ENCODE measurements at places on chromosomes 6 and 20.

DNA sequence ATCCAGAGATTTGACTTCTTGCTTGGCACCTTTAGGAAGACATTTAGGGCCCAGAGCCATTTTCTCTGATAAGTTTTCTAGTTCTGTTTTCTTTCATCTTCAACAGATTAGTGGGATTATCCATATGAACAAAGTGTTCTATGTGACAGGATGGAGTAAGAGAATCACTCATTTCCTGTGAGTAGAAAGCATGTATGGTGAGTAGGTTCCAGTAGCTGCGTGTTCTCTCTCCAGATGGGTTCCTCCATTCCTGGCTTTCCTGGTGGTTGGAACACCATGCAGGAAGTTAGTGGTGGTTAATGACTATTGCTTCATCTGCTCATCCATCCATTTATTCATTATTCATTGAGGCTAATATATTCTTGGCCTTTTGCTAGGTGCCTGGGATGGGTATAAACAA is 54.0 kb downstream of the EFCAB8 start:
- no peak for DNase-seq

GRCh38 chr6:155628306-155628705 is 172.7 kb upstream of the NOX3 start:
- DNase-seq, result peak; percentile 56

DNA sequence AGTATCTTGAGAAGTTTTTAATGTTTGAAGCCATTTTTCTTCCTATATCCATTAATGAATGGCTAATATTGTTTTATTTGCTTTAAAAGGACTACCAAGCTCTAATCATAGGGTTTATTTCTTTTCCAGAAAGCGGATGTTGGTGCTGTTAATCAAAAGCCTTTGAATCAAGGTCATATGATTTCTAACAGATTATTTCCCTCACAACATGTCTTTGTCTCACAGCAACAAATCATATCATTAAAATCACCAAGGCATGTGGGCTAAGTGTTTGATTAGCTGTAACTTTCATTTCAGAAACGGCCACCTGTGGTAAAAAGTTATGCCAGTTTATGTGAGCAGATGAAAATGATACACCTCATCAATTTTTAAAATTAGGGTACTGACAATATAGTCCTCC is 21.7 kb downstream of the TRAF3IP2 start:
- DNase-seq, result no peak

DNA sequence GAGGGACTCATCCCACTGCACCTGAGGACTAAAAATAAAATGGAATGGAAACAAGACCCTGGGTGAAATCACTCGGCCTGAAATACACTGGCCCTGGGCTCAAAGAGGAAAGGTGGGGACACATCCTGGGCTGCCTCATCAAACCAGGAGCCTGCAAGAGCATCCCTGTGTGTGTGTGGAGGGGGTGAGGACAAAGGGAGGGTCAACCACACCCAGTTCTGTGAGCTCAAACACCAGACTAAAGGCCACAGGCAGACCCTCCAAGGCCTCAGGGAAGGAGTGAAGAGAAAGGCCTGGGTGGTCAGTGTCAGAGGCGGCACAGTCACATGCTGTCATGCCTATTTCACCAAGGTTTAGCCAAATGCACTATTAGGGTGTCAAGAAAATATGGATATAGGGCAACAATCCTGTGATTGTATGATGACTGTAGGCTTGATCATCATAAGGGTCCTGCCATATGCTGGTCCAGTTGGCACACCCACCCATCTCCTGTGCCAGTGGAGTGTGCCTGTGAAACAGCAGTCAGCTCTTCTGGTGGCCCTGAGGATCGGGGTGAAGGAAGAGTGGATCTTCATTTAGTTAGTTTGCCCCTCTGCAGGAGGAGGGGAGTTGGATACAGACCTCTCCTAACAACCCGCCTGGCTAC is 28.9 kb downstream of the SRSF3 start:
- DNase-seq, result no peak

DNA sequence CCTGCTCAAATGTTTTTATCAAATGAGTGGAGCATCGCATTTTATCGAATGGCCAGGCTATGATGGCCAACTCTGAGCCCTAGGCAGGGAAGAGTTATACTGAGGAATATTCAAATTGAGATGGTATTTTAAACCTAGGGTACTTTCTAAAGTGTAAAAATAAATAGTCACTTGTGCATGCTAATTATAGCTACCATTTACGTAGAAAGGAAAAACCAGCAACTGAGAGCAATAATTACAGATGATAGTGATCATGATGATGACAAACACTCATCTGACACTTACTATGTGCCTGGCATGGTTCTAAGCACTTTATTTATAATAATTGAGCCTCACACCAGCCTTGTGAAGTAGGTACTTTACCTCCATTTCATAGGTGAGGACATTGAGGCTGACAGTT is 455.7 kb downstream of the CD83 start:
- DNase-seq, result no peak

- no peak for DNase-seq
These were observed 101.0 kb downstream of the ADAT2 start for GRCh38 chr6:143349530-143349929.

GRCh38 chr6:35293681-35294080 is 3.9 kb upstream of the DEF6 start:
- DNase-seq, result no peak

DNA sequence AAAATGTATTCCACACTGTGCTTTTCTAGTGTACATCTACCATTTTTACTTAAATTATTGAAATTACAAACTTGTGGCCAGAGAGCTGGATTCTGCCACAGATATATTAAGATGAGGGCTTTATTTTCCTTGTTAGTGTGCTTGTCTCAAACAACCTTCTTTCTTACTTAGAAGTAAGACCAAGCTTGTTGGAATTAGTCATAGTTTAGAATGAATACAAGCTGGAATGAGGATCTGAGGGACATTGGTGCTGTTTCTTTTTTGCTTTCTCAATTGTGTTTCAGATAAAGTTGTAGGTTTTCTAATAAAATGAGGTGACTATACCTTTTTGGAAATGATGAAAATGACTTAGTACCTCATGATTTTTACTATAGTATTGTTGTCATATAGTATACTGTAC is 40.3 kb downstream of the UBR2 start:
- DNase-seq, result peak; percentile 6

DNA sequence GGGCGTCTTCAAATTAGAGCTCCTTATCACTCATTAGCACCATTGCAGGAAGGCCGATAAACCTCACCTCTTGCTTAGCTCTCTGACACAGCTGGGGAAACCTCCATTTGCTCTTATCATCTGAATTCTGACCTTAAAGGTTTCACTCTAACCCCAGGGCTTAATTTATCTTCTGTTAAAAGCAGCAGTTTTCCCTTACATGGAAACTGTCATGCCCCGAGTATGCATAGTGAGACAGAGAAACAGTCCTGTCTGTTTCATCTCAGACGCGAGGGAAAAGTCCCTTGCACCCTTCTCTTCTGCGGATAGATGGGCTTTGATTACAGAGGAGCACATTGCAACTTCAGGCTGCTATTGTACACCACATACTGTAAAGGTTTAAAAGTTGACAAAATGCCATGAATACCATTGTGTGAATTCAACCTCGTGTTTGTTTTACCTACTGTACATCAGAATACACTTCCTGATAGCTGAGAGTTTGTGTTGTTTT is 191.5 kb upstream of the BMP2 start:
- DNase-seq, result no peak

- DNase-seq, result no peak
These were observed 199.0 kb downstream of the PLCB1 start for GRCh38 chr20:8330785-8331695.

DNA sequence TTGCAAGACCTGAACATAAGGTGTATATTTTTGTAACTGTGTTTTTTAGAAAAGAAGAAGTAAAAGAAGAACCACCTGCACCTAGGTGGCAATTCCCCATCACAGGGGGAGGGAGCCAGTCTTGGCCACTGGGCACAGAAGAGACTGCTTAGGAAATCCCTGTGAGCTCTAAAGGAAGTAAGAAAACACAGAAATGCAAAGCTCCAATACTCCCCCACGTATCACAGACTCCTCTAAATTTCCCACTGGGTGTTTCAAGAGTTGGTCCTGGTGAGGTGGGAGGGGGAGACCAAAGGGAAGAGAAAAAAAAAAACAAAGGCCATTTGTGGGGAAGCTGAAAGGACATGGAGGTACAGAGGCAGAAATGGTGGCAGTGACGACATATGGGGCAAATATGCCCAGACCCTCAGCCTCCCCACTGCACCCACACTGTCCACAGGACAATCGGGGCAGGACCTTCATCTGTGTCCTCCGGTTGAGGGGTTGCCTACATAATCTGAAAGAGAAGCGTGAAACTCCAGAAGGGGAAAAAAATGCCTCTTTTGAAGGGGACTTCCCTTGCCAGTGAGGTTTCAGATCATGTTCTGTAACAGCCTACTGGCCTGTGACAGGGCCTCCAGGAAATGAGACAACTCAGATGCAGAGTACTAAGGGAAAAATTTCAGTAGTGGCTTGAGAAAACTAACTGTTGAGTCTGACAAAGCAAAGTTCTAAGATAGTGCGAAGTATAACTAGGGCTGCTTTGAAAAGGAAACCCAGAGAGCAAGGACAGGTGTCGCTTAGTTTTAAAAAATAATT is 226.2 kb upstream of the MARCKS start:
- peak; percentile 85 for DNase-seq

DNA sequence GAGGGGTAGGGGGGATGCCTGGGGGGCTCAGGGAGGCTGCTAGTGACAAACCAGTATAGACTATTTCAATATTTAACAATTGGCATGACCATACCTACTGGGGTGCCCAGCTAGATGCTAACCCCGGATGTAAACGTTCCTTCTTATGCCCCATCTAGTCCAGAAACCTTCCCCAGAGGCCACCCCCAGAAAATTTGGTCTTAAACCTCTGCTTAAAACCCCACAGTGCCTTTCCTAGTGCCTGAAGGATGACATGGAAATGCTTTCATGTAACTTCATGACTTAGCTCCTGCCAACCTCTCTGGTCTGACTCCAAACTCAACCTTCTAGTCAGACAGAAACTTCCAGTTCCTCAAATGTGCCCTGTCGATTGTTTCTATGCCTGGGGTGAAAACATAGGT is 52.0 kb downstream of the JPH2 start:
- peak; percentile 19 for DNase-seq

DNA sequence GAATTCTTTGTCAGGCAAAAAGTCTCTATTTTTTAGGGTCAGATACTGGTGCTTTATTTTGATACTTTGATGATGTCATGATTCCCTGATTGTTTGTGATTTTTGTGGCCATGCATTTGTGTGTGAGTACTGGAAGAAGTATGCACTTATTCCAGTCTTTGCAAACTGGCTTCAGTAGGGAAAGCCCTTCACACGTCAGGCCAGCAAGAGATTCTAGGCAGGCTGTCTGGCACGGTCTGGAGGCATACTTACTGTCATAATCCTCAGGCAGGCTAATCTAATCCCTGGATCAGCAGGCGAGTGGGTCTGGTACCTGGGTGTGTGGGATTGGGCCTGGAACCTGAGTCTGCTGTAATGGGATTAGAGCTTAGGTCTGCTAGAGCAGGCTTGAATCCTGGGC is 391.8 kb upstream of the MMS22L start:
- DNase-seq, result no peak

- no peak for DNase-seq
These were observed 8.6 kb upstream of the CLIC5 start for GRCh38 chr6:46024124-46024769.

- DNase-seq, result no peak
These were observed 11.3 kb upstream of the TFAP2A start for GRCh38 chr6:10425975-10426780.

DNA sequence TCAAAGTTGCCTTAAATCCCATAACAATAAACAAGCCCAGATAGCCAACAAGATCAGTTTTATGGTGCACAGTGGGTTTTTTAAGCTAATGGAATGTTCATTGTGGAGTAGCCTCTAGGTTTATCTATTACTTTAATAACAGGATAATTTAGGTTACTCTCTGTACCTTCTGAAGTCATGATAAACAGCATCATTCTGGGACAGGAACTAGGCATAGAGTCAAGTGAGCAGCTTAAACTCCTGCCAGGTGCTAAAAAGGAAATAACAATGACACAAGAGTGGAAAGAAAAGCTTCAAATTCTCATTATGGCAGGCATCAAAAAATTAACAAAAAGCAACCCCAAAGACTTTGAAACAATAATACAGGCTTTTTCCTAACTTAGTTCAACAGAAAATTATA is 228.8 kb downstream of the HACE1 start:
- no peak for DNase-seq

DNA sequence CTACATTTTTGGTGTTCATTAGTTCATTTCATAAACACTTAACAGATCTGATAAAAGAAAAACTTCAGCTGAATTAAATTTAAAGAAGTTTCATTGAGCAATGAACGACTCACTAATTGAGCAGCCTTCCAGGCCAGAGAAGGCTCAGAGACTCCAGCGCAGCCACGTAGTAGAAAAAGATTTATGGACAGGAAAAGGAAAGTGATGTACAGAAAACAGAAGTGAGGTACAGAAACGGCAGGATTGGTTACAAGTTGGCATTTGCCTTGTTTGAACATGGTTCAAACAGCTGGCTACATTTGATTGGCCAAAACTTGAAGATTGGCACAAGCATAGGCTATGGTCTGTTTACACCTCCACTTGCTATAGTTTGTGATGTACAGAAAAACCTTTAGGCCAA is 166.3 kb upstream of the DTNBP1 start:
- no peak for DNase-seq

- no peak for DNase-seq
These were observed 14.2 kb upstream of the SHLD1 start for GRCh38 chr20:5735845-5736510.

- no peak for DNase-seq
These were observed 28.4 kb downstream of the CASP8AP2 start for GRCh38 chr6:89858041-89858440.

DNA sequence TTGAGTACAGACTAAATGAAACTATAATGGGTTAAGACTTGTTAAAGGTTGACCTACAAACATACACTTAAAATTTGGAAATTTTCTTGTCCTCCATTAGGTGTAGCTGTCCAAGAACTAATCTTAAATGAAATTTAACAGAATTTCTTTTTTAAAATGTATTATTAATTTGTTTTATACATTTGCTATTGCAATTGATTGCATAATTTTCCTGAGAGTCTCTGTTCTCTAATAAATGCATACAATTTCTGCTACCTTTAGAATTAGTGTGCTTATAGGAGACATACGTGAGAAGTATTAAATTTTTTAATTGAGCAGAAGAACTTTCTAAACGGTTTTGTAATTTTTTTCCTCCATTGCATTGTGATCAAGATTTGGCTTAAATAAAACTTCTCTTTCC is 1.5 kb downstream of the FAM135A start:
- DNase-seq, result no peak

GRCh38 chr20:24877652-24878051 is 71.4 kb upstream of the CST7 start:
- no peak for DNase-seq

DNA sequence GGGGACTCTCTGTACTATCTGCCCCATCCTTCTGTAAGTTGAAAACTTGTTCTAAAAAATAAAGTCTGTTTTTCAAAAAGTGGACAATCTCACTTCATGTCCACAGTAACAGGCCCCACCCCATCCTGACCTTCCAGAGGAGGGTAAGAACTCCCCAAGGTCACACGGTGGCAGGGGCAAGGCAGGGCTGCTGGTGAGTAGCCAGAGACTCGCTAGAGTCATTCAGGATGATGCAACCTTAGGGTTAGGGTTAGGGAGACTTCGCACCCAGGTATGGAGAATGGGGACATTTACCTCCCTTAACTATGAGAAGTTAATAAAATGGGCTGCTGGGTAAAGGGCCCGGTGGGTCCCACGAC is 15.4 kb downstream of the PEDS1 start:
- no peak for DNase-seq

- no peak for DNase-seq
These were observed 859.7 kb upstream of the ADGRB3 start for GRCh38 chr6:67775333-67775732.

All from activated CD4-positive, alpha-beta T cell treated with anti-CD3 and anti-CD28 coated beads, Interleukin-2, Interleukin-6, amounts not matched to agents 100 ng/mL and 50 ng/mL, durations not matched to agents 16 hours and 8 hours (primary cell).